ENCODE measurements at places on chromosomes 3 and 15.

- DNase-seq: no peak
These were observed 8.0 kb upstream of the ZNF501 start for GRCh38 chr3:44721231-44722102.

DNA sequence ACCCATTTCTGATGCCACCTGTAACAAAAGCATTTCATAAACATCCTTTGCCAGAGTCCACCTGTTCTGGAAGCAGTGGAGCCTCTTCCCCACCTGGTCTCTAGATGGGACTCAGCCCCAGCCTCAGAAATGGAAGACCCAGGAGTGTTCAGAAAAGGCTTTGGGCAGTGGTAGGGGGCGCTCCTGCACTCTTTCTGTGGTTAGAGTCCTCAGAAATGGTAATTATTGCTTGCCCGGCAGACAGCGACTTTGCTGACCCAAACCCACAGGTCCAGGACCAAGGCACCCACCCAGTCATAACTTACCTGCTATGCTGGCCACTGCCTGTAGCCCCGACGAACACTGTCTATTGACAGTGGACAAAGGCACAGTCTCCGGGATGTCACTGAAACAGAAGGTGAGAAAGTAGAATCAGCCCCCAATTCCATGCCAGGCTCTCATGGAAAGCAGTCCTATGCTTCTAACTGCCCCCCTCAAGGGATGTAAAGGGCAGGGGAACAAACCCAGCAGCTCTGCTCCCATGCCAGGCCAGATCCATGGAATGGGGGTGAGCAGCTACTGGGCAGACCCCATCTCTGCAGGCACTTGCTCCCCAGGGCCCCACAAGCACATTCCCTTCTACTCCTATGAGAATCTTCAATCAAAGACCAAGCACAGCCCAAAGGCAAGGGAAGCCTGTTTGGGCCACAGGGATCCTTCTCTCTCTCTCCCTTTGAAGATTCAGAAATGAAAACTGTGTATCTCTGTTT is 5.1 kb downstream of the ACAA1 start:
- DNase-seq: no peak

DNA sequence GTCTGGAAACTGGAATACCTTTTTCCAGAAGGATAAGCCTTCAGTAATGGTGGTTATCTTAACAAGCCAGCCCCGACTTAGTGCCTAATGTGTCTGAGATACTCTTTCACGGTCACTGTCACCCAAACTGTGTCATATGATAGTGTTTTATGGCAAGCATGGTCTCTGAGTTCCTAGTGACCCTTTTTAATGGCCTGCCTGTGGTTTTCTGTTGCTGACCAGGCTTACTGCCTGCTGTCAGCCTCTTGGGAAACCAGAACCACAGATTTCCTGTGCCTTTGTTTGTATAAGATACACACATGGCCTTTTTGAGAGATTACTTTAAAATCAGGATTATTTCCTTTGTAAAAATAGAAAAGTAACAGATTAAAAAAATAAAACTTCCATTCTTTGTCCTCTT is 22.4 kb downstream of the HPS3 start:
- DNase-seq: no peak

DNA sequence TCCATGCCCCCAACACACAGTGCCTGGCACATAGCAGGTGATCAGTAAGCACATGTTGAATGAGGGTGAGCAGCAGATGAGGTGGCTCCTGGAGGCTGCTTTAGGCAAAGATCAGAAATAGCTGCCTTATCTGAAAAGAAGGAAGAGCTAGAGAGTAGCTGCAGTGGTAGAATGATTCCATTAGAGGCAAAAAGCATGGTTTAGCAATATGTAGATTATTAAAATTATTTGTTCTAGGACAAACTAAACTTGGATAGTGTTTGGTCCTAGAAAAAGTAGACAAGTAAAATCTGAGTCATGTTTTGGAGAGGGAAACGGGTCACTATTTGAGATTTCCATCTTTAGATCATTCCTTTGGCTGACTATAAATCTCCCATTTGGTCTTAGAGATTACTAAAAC is 32.1 kb downstream of the KIF7 start:
- no peak for DNase-seq

DNA sequence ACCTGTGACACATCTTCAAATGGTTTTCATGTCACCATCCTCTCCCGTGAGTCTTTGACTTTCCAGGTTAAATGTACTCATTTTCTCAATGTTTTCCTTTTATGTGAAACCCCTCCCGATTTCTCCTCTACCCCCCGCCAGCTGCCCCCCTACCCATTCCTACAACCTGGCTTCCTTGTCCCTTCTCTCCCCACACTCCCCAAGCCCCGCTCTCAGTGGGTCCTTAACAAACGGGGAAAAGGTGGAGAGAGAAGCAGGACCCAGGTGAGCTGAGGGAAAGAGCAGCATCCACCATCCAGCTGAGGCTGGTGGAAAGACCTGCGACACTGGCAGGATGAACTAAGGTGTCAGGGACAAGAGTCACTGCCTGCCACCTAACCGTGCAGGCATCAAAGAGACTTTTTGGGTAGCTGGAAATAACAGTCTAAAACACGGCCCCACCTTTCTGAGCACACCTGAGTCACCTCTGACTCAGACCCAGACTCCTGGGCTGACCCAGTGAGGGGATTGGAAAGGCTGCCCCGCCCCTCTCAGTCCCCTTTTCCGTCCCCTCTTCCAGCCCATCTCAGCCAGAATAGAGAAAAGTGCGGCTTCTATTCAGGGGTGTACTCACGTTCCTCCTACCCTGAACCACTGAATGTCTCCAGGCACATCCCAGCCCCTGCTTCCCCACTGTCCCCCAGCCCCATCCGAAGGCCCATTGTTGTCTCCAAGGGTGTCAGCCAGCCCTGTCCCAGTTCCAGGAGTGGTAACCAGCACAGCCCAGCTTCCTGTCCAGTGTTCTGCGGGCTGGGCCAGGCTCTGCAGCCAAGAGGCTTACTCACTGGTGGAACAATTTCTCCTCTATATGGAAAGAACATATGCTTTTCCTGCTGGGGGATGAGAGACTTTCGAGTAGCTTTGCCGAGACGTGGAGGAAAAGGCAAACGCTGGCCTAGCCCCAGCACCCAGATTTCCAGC is 20.4 kb downstream of the ISG20 start:
- DNase-seq: no peak

DNA sequence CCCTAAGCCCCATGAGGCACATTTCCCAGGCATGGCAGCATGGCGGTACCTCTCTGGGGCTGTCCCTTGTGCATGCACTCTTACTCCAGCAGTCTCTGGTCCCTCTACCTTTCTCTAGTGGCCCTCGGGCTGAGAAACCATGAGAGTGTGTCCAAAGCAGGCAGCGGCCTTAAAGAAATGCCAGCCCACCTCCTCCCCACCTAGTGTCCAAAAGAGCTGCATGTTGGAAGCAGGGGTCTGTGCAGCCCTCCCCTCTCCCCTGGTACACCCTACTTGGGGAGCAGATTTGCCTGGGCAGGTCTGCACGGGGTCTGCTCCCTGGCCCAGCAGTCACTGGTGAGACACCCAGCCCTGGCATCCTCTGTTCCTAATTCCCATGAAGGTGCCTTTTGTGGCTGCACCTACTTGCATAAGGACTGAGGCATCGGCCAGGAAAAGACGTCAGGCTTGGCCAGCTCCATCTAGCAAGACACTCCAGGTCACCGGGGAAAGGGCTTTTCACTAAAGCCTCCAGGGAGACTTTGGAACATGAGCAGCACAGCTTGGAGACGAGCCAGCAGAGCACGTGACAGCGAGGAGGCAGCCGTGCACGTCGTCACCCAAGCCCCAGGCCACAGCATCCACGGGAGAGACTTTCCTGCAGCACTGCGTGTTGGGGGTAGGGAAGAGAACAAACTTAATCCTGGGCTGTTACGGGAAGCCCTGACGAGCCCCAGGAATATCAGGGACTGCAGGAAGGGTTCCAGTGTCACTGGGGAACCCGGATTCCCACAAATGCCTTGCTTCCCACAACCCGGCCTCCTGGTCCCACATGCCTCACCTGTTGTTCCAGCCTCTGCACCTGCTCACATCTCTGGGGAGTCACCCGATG is 38.8 kb downstream of the TM2D3 start:
- no peak for DNase-seq

GRCh38 chr3:167729591-167729990 is 5.1 kb downstream of the PDCD10 start:
- DNase-seq: no peak

DNA sequence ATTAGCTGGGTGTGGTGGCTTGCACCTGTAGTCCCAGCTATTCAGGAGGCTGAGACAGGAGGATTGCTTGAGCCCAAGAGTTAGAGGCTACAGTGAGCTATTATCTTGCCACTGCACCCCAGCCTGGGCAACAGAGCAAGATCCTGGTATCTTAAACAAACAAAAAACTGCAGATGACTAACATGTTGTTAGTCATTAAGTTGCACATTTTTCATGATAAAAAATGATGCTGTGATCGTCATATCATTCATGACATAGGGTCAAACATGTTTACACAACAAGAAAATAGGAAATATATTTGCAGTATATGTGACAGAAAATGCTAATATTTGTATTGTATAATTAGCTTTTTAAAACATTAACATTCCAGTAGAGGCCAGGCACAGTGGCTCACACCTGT is 20.2 kb upstream of the DAPK2 start:
- DNase-seq: no peak

DNA sequence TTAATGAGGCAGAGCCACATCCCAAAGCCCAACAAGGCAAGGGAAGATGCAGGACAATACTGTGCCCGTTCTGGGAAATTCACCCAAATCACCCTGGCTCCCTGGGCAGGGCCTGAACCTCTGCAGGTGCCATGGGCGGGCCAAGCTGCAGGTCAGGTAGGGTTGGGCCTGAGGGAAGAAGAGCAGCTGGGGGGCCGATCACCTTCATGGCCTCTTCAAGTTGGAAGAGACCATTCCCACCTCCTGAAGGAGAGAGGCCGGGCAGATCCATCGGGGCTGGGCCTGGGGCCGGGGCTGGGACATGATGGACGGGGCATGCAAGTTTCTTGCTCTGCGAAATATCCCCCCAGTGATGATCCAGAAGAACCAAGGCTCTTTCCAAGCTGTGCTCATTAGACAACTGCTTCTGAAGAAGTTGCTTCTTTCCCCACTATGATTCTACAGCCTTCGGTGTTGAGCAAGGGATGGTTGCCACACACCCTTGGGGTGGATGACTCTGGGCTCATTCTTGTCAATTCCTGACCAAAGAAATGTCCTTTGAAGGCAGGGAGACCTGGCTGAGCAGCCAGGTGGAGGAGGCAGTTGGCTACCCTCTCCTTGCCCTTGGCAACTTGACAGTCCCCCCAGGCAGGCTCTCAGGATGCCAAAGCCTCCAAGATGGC is 38.2 kb downstream of the KLHL25 start:
- DNase-seq: no peak

GRCh38 chr3:128343287-128344051 is 123.2 kb downstream of the DNAJB8 start:
- DNase-seq: no peak

GRCh38 chr15:96622714-96623113 is 292.2 kb downstream of the NR2F2 start:
- no peak for DNase-seq

DNA sequence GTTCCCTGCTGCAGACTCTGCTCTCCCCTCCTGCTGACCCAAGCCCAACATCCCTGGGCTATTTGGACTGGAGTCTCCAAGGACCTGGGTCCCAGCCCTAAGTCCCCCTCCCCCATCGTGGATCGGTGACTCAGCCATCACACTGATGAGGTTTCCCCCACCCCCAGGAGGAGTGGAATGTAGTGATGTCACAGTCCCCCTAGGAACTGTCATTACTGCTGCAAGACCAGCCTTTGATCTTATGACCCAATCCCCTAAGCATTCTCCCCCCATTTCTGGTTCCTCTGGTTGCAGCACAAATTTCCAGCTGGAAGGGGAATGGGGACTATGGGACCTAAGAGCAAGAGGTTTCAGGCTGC is 63.4 kb upstream of the CSPG4 start:
- DNase-seq: no peak

DNA sequence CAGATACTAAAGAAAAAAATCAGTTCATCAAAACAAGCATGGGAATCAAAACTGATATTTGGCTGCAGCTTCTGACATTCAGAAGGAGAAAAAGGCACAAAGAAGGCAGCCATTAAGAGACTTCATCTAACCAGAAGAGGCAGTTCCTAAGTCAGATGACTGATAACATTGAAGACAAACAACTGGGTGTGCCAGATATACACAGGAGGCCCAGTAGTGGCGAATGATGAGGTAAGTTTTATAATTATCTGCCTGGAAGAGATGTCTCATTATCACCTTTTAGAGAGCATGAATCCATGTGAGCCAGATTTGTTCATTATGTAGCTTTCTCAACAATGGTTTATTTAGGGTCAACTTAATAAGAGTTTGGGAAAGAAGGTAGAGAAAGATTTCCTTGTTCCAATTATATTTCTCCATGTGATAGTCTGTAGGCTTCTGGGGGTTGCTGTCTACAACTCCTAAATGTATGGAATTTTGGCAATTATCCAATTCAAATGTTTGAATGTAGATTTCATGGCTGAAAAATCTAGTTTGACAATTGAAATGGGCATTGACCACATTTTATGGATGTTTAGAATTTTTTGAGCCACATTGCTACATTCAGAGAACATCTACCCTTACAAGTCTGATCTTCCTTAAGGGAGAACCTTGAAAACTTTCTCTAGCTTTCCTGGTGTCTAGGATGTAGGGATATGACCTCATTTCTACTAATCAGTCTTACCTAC is 50.4 kb upstream of the RASGRF1 start:
- no peak for DNase-seq
